ENCODE measurements at places on chromosomes 4 and X.

GRCh38 chr4:158807691-158808090 is 38.9 kb downstream of the FNIP2 start:
- no peak for DNase-seq

DNA sequence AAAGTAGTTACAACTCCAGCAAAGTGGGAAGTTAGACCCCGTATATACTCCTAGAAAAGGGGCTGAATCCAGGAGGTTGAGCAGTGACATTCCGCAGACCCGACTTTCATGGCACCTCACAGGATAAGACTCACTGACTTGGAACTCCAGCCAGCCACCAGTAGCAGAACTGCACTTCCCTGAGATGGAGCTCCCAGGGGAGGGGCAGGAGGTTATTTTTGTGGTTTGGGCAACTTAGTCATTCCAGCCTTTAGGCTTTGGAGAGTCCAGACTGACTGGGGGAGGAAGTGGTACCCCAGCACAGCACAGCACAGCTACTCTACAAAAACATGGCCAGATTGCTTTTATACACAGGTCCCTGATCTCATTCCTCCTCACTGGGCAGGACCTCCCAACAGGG is 319.1 kb downstream of the PCDH19 start:
- no peak for DNase-seq

- no peak for DNase-seq
Measured at GRCh38 chrX:129840344-129840743, 3.3 kb downstream of the ZDHHC9 start.

GRCh38 chrX:128106630-128107029 is 54.4 kb upstream of the ACTRT1 start:
- DNase-seq, result no peak

DNA sequence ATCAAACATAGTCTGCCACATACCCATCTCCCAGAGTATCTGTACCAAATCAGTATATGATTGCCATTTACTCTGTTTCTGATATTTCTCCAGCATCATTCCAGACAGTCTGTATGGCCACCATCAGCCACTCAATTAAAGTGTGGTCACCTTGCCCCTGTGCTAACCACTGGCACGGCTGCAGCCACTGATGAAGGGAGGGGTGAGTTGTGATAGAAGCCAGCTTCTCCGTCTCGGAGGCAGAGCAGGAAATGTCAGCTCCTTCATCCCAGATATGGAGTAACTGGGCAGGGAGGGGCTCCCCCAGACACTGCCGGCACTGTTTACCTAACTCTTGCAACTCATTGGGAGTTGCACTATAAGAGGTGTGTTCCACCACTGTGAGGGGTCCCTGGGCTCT is 30.3 kb downstream of the CXCL13 start:
- DNase-seq, result no peak

- no peak for DNase-seq
Measured at GRCh38 chrX:49059201-49059600, 402 bp downstream of the CCDC120 start.

- DNase-seq, result no peak
Measured at GRCh38 chr4:78214078-78214477, 157.0 kb downstream of the FRAS1 start.

GRCh38 chr4:172778583-172778982 is 390.0 kb upstream of the GALNT7 start:
- no peak for DNase-seq

- DNase-seq, result no peak
Measured at GRCh38 chr4:23166407-23166806, 473.7 kb downstream of the GBA3 start.

GRCh38 chr4:185464183-185464582 is 7.3 kb downstream of the CCDC110 start:
- no peak for DNase-seq

DNA sequence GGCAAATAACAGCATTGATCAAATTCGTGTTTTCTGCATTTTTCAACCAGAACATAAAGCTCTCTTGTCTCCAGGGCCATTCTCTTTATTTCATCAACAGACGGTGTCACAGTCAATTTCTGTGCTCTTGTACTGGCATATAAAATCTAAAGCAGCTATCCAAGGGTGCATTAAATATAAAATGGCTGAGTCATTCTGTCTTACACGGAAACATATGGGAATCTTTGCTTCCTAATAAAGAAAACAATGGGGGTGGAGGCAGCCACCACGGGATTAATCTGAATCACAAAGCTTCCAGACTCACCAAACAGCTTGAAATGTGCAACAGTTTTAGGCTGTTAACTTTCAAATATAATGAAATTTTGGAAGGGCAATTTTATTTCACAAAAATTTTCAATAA is 132.6 kb downstream of the IL15 start:
- DNase-seq, result no peak

DNA sequence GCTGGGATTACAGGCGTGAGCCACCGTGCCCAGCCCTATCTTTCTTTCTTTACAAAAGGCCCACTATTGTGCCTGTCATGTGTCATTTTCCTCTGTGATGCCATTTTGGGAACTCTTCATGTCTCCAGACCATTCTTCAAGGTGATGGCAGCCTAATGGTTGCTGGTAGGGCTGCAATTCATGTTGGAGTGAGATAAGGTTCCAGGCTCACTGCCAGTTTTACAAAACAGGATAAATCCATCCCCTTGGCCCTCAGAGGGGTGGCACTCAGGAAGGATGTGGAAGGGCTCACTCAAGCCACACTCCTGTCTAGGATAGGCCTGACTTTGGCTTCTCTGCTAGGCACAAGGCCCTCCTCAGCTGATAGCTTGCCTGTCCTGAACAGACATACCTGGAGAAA is 3.8 kb downstream of the TCEAL9 start:
- no peak for DNase-seq

DNA sequence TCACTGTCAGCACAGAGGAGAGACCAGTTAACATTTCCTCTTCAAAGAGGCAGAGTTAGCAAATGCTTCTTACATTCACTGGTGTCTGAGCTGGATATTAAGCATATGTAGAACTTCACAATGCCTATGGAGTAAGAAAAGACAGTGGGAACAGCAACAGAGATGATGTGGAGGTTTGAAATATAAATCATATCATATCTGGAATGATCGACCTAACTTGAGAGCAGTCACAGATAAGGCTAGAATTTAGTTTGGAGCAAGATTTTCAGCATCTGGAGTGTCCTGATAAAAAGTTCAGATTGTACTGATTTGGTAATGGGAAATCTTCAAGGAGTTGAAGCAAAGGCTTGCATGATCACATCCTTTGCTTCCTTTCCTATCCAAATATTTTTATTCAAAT is 90.5 kb upstream of the ANKRD50 start:
- no peak for DNase-seq

DNA sequence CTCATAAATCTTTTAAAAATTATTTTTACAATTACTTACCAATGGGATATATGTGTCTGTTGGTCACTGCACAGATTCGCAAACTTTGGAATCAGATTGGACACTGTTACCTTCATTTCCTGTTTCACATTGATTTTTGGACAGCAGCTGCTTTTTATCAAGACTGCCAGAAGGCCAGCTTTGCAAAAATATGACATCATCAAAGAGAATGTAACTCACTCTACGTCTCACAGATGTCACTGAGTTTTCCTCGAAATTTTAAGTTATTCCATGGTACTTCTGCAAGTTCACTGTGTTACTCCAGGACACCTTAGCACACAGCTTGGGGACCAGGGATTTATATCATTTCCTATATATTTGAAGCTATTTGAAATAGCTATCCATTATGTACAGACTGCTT is 31.8 kb upstream of the MAGEB2 start:
- DNase-seq, result no peak

- DNase-seq, result no peak
Measured at GRCh38 chr4:107835406-107835805, 10.7 kb downstream of the SGMS2 start.

GRCh38 chr4:84952776-84953175 is 13.7 kb downstream of the WDFY3 start:
- DNase-seq, result no peak

DNA sequence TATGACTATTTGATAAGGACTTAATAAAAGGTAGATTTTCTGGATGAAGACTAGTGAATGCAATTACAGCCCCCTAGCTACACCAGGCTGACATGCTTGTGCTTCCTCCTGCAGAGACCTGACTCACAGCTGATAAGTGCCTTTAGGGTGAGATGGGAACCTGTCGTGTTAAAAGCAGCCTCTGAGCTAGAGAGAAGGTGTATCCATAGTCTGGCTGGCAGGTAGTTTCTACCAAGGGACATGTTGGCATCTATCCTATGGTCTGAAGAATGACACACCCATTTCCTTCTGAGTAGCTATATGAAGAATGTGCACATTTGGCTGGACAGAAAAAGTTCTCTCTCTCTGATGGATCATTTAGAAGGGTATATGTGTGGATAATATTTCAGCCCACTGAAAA is 64.1 kb downstream of the PARM1 start:
- no peak for DNase-seq

- no peak for DNase-seq
Measured at GRCh38 chrX:39907964-39908661, 189.6 kb downstream of the BCOR start.

- peak; percentile 14 for DNase-seq
Measured at GRCh38 chr4:60201052-60201673, 999.0 kb upstream of the ADGRL3 start.

DNA sequence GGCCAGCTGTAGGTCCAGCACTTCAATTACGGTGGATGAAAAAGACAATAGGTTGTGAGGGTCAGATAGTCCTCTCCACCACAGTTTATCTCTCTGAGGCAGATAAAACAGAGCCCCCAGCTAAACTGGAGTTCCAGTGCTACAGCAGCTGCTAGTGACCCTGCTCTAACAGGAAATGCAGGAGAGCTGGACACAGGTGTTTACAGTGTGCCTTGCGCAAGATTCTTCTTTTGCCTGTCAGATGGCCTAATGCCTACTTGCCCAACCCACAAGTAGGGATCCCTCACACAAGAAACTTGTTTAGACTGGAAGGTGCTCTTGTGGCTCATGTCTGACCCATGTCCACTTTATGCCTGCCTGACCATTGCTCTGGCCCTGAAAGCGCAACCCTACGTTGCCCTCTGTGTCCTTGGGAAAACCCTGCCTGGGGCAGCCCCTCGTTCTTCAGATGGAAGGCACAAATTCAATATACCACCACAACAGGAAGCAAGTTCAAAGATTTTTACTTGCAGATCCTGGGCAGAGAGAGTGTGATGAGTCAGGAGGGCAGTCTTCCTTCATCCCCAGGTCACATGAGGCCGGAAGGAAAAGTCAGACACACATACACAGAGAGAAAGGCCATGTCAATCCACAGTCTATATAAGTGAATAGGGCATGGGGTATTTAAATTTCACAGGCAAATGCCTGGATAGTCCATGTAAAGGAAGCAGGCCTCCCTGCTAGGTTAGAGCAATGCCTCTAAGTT is 105.1 kb upstream of the ADGRL3 start:
- DNase-seq, result no peak

GRCh38 chrX:3380603-3381002 is 34.2 kb upstream of the MXRA5 start:
- no peak for DNase-seq

Measured in NCI-H446 treated with DMSO at 0.1 percent for 48 hours (cell line).